ENCODE measurements at places on chromosomes 12 and 14. TPM values are rescaled to one million over a fixed set of nuclear protein-coding genes. Genes with fewer than 3 reads are reported as not detected.

IAPP gene
- total RNA-seq, result not detected

KRT77 gene
- not detected for total RNA-seq

SSTR1 gene
- total RNA-seq, result not detected

SERPINA9 gene
- total RNA-seq, result not detected

KRT74 gene
- not detected for total RNA-seq

OR4E2 gene
- total RNA-seq, result not detected

EFS gene
- total RNA-seq, result not detected

PLA2G1B gene
- total RNA-seq, result not detected

NXPH4 gene
- total RNA-seq, result 3.8 TPM

B4GALNT3 gene
- total RNA-seq, result 0.47 TPM

PLEK2 gene
- total RNA-seq, result 27.6 TPM

ANG gene
- total RNA-seq, result 10.7 TPM

TCP11L2 gene
- 3.2 TPM for total RNA-seq

LRP1-AS gene
- not detected for total RNA-seq

CD163 gene
- total RNA-seq, result not detected

HNRNPA1 gene
- total RNA-seq, result 3,071 TPM

IKZF4 gene
- 2.1 TPM for total RNA-seq

DPF3 gene
- 0.27 TPM for total RNA-seq

All from A549 treated with CpdA at 1 μM for 4 hours (cell line).